HT1080 (cell line): ENCODE measurements at places on chromosomes 16 and 17. TPM values are rescaled to one million over a fixed set of nuclear protein-coding genes. Genes with fewer than 3 reads are reported as not detected.

Gene TMEM88
- 0.88 TPM in 1 of 2 replicates, not detected in the other for total RNA-seq

Gene AATK
- total RNA-seq, result 0.02 and 0.03 TPM in 2 replicates

Gene GRIN2A
- 0.73 TPM in 1 of 2 replicates, not detected in the other for total RNA-seq

Gene HOXB1
- total RNA-seq, result not detected in 2 replicates

Gene GRB7
- 0.07 TPM in 1 of 2 replicates, not detected in the other for total RNA-seq

Gene ITPRIPL2
- total RNA-seq, result 22.0 and 29.0 TPM in 2 replicates

Gene CAPN15
- total RNA-seq, result 92.4 and 122 TPM in 2 replicates

Gene FA2H
- total RNA-seq, result 0.14 TPM in 1 of 2 replicates, not detected in the other

Gene SCGB1C2
- total RNA-seq, result not detected in 2 replicates

Gene ABCC11
- total RNA-seq, result 0.40 TPM in 1 of 2 replicates, not detected in the other

Gene CD300E
- not detected in 2 replicates for total RNA-seq

Gene C16orf92
- not detected in 2 replicates for total RNA-seq

Gene TEPSIN
- 10.1 and 17.3 TPM in 2 replicates for total RNA-seq

Gene TP53TG3
- total RNA-seq, result 2.0 and 3.7 TPM in 2 replicates

Gene COPZ2
- total RNA-seq, result 15.4 and 17.3 TPM in 2 replicates

Gene HBA1
- not detected in 2 replicates for total RNA-seq

Gene KIF18B
- total RNA-seq, result 13.1 and 15.9 TPM in 2 replicates
